Tongue (tissue), 3 donors: ENCODE measurements at places on chromosomes 2 and 18.
A peak's percentile ranks its signal among the peaks of the same experiment; 100 is the strongest.

- DNase-seq: no peak
Observed at GRCh38 chr2:46311651-46312223, 14.5 kb downstream of the EPAS1 start.

DNA sequence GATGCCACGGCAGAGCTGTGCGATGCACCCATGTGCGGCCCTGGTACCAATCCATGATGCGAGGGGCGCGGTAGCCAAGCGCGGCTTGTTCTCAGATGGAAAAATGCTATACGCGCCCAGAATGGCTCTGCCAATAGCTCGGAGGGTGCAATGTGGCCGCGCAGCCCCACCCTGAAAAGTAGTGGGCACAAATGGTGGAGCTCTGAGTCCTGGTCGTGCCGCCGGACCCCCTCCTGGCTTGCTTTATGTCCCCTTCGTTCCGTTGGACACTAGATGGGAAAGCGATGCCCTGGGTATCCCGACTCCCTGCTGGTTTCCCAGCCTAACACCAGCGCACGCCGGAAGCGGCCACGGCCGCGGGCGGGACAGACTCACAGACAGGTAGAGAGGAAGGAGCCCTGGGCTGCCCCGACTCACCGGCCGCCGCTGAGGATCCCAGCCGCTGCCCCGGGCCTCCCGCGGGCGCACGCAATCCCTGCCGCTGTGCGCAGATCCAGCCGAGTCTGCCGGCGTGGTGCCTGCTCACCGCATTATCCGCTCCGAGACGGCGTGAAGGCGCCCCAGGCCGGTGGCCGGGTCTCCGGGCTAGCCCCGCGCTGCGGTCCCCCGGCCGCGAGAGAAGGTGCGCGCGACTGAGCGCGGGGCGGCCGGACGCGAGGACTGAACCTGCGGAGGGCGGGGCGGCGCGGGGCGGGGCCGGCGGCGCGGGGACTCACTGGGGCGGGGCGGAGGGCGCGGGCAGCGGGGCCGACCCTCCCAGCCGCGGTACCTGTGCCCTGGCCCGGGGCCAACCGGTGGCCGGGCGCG lies at the start of gene CDC42EP3:
TSS of gene CDC42EP3 (minus strand) at position 634 of the 807 bp plus-strand sequence. CDS start 25,055 bp downstream, outside the sequence.
- DNase-seq: peak; percentile 71

- no peak for DNase-seq
Observed at GRCh38 chr2:224557610-224558009, 27.6 kb downstream of the CUL3 start.

DNA sequence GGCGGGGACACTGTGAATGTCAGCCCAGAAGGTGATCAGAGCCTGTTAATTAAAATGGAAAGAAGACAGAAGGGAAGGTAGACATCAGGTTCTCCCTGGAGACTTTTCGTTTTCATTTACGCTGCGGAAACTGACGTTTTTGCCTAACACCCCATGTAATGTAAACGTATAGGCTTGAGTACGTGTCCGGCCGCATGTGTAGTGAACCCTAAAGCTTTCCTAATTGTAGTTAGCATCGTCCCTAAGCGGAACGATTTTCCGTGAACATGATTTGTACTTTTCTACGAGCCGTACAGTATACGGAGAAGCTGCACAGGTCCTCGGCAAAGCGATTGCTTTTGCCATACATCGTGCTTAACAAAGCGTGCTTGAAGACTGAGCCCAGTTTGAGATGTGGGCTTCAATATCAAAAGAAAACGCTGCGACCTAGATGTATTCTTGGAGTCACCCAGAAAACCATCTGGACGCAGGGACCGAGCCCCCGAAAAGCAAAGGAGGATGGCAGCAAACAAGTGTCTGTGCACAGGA lies 284 bp downstream of the TIMM21 start:
- no peak for DNase-seq

DNA sequence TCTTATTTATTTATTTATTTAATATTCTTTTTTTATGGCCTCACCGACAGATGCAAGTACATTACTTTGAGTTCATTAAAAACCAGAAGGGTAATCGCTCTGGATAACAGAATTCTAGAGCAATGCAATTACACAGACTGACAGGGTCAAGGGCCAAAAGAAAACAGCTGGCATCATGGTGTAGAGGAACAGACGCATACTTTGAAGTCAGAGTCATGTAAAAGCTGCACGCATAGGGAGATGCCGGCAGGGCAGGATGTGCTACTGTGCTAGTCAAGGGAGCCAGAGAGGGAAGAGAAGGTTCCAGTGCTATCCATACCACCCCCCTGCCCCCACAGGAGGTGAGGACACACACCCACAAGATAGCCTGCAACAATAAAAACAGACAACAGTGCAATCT lies 115.2 kb upstream of the TFCP2L1 start:
- no peak for DNase-seq
